ENCODE measurements at places on chromosomes 13 and 19. TPM values are rescaled to one million over a fixed set of nuclear protein-coding genes. Genes with fewer than 3 reads are reported as not detected.

- no peak for DNase-seq
- no peak overlapping the region for H3K4me3 ChIP-seq
- H3K36me3 ChIP-seq = no peaks in the 10 kb centered on the region
- no peaks in the 10 kb centered on the region for H3K4me1 ChIP-seq
- H3K27ac ChIP-seq = no peak overlapping the region
Measured at GRCh38 chr13:40383132-40383531, 283.3 kb downstream of the FOXO1 start.

DNA sequence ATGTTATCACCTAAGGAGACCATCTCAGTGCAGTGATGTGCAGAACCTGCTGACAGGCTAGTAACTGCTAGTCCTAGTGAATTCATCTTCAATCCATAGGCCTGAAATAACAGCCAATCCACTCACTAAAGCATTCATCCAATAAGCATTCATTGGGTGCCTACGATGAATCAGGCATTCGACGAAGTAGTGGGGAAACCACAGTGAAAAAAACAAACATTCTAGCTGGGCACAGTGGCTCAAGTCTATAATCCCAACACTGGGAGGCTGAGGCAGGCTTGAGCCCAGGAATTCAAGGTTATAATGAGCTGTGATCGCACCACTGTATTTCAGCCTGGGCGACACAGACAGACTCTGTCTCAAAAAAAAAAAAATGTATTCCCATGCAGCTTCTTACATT lies 135.6 kb downstream of the RNF17 start:
- no peaks in the 10 kb centered on the region for H3K36me3 ChIP-seq
- DNase-seq = no peak
- no peaks in the 10 kb centered on the region for H3K27me3 ChIP-seq
- H3K27ac ChIP-seq = no peak overlapping the region
- no peak overlapping the region for H3K4me3 ChIP-seq

DNA sequence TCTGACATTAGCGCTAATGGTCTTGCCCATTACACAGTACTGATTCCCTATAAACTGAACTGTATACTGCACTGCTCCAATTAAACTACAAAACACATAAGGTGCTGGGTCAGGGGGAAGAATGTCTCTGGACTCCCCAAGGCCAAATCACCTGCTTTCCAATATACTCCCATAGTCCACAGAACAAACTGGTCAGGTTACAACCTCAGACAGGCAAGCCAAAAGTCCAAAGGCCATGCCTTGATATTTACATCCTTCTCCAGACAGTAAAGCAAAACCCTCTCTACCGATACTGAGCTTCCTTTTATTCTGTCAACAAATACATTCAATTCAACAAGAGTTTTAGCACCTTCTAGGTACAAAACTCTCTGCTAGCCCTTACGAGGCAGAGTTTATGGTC lies 8.9 kb downstream of the ZNF541 start:
- no peaks in the 10 kb centered on the region for H3K27me3 ChIP-seq
- no peaks in the 10 kb centered on the region for H3K4me1 ChIP-seq
- H3K36me3 ChIP-seq = no peaks in the 10 kb centered on the region

- H3K36me3 ChIP-seq = no peaks in the 10 kb centered on the region
- H3K27ac ChIP-seq = no peak overlapping the region
- no peak for DNase-seq
- no peaks in the 10 kb centered on the region for H3K4me1 ChIP-seq
Measured at GRCh38 chr13:102983496-102983895, 82.7 kb downstream of the SLC10A2 start.

DNA sequence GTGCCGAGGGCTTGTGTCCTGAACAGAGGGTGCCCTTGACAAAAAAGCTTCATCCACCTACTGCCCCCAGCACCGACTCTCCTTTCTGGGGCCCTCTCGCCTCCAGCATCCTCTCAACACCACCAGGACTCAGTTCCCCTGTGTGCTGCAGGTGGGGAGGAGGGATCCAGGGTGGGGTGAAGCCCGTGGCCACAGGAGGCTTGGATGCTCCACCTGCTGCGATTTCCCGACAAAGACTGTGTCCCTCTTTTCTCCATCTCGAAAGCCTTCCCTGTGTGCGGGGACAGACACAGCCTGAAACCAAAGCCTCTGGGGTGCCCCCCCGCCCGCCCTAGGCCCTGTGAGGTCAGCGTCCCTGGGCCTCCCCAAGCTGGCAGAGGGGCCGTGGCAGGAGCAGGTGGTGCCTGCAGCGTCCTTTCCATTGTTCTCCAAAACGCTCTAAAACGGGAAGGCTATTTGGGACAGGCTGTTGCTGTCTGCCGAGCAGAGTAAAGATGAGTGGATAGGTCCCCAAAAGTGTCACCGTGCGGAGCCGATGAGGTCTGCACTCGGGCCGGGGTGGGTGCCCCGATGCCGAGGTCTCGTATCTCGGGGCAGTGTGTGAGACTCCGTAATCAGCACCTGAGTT lies 185.7 kb downstream of the PTPRS start:
- DNase-seq = no peak
- no peaks in the 10 kb centered on the region for H3K36me3 ChIP-seq
- H3K4me3 ChIP-seq = no peak overlapping the region
- no peaks in the 10 kb centered on the region for H3K27me3 ChIP-seq

- no peaks in the 10 kb centered on the region for H3K36me3 ChIP-seq
- no peak for DNase-seq
- no peaks in the 10 kb centered on the region for H3K4me1 ChIP-seq
Measured at GRCh38 chr19:29143183-29143582, 69.8 kb downstream of the UQCRFS1 start.

GRCh38 chr13:76936763-76937162 lies 11.5 kb upstream of the ACOD1 start:
- H3K4me1 ChIP-seq = no peaks in the 10 kb centered on the region
- no peak overlapping the region for H3K4me3 ChIP-seq
- no peaks in the 10 kb centered on the region for H3K36me3 ChIP-seq
- no peaks in the 10 kb centered on the region for H3K27me3 ChIP-seq

- peaks cover 5% of the 10 kb centered on the region for H3K4me1 ChIP-seq
- DNase-seq = no peak
- H3K27me3 ChIP-seq = no peaks in the 10 kb centered on the region
- H3K27ac ChIP-seq = peak overlapping the region; percentile 89
- H3K4me3 ChIP-seq = peak overlapping the region; percentile 94
Measured at GRCh38 chr19:2782329-2782935, 641 bp downstream of the SGTA start.

DNA sequence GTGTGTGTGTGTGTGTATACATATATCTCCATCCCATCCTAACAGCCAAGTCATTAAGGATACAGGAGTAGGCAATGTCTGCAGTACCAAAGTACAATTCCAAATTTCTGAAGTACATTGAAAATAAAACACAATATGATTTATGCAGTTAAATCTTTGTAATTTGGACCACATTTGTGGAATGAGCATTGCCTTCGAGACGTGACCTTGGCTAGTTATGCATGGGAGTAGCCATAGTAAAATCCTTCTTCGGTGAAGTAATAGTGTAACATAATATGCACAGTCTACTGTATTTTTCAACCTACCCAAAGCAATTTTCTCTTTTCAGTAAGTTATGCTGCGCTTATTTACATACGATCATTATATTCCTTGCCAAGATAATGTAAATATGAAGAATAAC lies 665.7 kb upstream of the GPC6 start:
- no peak for DNase-seq
- H3K4me3 ChIP-seq = no peak overlapping the region
- H3K27ac ChIP-seq = no peak overlapping the region
- H3K36me3 ChIP-seq = no peaks in the 10 kb centered on the region

- H3K36me3 ChIP-seq = no peaks in the 10 kb centered on the region
- H3K4me3 ChIP-seq = no peak overlapping the region
- no peak overlapping the region for H3K27ac ChIP-seq
- no peaks in the 10 kb centered on the region for H3K4me1 ChIP-seq
- peaks cover 4% of the 10 kb centered on the region for H3K27me3 ChIP-seq
Measured at GRCh38 chr19:48020686-48021085, 23.2 kb downstream of the CABP5 start.

DNA sequence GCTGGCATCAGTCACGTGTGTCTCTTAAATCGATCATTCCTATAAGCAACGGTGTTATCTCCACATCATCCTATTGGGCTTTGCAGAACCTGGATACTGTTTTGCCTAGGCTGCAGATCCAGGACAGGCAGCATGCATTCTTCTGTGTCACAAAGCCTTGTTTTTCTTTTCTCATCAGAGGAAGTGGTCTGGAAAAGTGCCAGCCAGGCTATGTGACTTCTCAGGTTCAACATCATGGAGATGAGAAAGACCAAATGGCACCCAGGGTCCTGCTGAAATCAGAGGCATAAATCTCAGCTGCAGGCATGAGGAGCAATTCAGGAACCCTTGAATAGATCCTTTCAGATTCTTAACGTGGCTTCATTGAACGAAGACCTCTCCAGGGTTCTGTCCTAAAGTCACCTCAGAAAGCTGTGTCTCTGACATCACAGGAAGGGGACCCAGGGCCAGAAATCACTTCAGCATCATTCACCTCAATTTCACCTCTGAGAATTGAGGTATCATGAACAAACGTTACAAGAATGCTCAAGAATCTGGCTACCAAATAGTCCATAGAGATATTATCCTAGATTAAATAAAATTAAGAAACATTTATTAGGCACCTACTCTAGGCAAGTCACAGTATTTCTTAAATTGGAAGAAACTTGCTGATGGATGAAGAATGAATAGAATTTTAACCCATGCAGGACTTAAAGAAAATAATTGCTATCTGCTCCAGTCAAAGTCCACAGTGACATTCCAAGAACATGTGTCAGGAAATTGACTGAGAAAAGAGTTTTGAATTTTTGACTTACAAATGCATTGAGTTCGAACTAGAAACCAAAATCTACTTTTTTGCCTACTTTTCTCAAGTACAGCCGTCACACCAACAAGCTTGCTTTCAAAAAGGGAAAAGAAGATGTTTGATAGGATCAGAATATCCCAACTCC lies 124.1 kb downstream of the COG6 start:
- no peak overlapping the region for H3K27ac ChIP-seq
- no peaks in the 10 kb centered on the region for H3K27me3 ChIP-seq
- no peak overlapping the region for H3K4me3 ChIP-seq

- DNase-seq = no peak
- H3K27me3 ChIP-seq = no peaks in the 10 kb centered on the region
- H3K4me1 ChIP-seq = no peaks in the 10 kb centered on the region
Measured at GRCh38 chr13:101516262-101516661, 63.8 kb downstream of the ITGBL1 start.

GRCh38 chr19:7885818-7886217 lies 2.5 kb upstream of the LRRC8E start:
- H3K27me3 ChIP-seq = no peaks in the 10 kb centered on the region
- no peaks in the 10 kb centered on the region for H3K36me3 ChIP-seq

DNA sequence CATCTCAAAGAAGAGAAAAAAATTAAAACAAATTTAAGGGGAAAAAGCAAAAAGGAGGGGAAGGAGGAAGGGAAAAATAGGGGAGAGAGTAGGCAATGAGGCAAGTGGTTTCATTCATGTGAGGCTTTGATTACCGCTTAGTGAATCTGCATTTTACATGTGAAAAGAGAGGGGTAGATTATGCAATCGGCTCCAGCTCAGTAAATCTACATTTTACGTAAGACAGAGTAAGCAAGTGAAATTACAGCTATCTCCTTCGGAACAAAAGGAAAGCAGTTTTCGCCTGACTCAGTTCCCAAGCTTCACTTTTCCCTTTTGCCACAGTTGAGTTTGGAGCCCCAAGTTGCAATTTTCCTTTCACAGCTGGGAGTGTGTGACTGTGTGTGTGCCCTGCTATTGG lies 16.0 kb upstream of the OLFM2 start:
- H3K4me3 ChIP-seq = no peak overlapping the region
- no peak for DNase-seq
- H3K36me3 ChIP-seq = no peaks in the 10 kb centered on the region
- no peaks in the 10 kb centered on the region for H3K27me3 ChIP-seq
- no peaks in the 10 kb centered on the region for H3K4me1 ChIP-seq

GRCh38 chr19:45296355-45296754 lies 26.3 kb downstream of the CKM start:
- no peak overlapping the region for H3K4me3 ChIP-seq
- H3K4me1 ChIP-seq = no peaks in the 10 kb centered on the region
- no peaks in the 10 kb centered on the region for H3K27me3 ChIP-seq

DNA sequence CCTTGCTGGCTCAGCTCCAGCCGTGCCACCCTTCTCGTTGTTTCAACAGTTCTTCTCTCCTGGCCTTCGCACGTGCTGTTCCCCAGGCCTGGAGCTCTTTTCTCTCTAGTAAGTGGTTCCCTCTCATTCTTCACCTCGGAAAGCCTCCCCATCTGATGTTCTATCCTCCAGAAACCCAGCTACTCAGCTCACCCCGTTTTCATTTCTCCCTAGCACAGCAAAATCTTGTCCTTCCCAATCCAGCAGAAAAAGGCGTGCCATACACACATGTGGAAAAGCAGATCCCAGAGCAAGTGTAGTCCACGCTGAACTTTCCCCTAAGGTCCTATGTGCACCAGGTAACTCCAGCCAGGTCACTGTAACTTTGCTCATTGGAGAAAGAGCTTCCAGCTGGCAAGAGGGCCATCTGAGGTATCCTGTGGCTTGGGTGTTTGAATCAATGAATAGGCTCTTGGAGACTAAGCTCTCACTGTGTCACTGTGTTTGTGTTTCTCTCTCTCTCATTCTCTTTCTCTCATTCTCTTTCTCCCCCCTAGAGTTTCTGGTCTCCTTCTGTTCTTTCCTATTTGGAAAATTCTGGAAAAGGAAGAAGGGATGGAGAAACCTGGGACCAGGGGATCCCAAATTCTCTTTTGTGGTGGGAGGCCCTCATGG lies 49.0 kb downstream of the COLGALT1 start:
- H3K36me3 ChIP-seq = no peaks in the 10 kb centered on the region
- DNase-seq = no peak
- peaks cover 3% of the 10 kb centered on the region for H3K27me3 ChIP-seq
- H3K4me3 ChIP-seq = no peak overlapping the region
- no peak overlapping the region for H3K27ac ChIP-seq
- peaks cover 6% of the 10 kb centered on the region for H3K4me1 ChIP-seq

DNA sequence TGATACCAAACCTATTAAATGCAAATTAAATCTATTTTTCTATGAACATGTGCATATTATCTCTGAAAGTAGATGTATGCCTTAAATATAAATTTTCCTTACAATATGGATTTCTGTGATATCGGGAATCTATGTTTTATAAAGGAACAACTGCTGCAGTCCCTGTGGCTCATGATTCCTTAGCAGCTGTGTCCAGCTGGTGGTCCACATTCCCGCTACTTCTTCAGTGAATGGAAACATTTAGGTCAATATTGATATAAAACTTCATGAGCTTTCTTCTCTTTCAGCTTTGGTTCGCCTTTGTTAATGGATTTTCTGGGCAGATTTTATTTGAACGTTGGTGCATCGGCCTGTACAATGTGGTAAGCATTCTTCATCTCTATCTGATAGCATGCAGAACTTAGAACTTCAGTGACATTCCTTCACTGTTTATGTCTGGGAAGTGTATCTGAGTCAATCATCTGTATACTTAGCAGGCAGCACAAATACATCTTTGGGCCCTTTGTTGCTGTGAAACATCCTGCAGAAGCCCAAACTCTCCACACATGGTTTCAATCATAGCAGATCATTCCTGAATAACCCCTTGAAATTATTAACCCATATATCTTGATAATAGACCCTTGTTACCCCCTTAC lies 223.9 kb downstream of the SHISA2 start:
- H3K36me3 ChIP-seq = no peaks in the 10 kb centered on the region
- H3K4me1 ChIP-seq = no peaks in the 10 kb centered on the region
- no peak overlapping the region for H3K4me3 ChIP-seq
- no peak for DNase-seq
- no peak overlapping the region for H3K27ac ChIP-seq

RDH8 gene
- total RNA-seq = not detected

SCAMP4 gene
- 9.5 TPM for total RNA-seq

DACH1 gene
- 1.5 TPM for total RNA-seq

DCLK1 gene
- total RNA-seq = 4.4 TPM

TEKTIP1 gene
- not detected for total RNA-seq

GTF2F1 gene
- 38.2 TPM for total RNA-seq

CFAP97D2 gene
- not detected for total RNA-seq

Data from uterus (tissue), 4 donors.